ENCODE measurements at places on chromosomes 6 and 20. TPM values are rescaled to one million over a fixed set of nuclear protein-coding genes. Genes with fewer than 3 reads are reported as not detected.

Gene FAM83D
- total RNA-seq, result 0.52 TPM

Gene OSER1
- total RNA-seq, result 66.8 TPM

Gene DOK5
- 26.8 TPM for total RNA-seq

Gene POU5F1
- not detected for total RNA-seq

Gene SLA2
- total RNA-seq, result not detected

Gene SLC2A10
- total RNA-seq, result 40.6 TPM
